ENCODE measurements at places on chromosomes 3 and 15. TPM values are rescaled to one million over a fixed set of nuclear protein-coding genes. Genes with fewer than 3 reads are reported as not detected.

The ITPKA gene
- 1.0 TPM for total RNA-seq

GRCh38 chr3:13123013-13123654, 49.9 kb upstream of the IQSEC1 start:
- no peak for DNase-seq

- DNase-seq = no peak
These were observed 710 bp downstream of the ABHD10 start for GRCh38 chr3:111979434-111980038.

The MCF2L2 gene
- 1.1 TPM for total RNA-seq

GRCh38 chr15:43118286-43118685, 12.4 kb upstream of the UBR1 start:
- DNase-seq = no peak

- no peak for DNase-seq
These were observed 24.7 kb downstream of the MAP3K13 start for GRCh38 chr3:185387646-185388045.

DNA sequence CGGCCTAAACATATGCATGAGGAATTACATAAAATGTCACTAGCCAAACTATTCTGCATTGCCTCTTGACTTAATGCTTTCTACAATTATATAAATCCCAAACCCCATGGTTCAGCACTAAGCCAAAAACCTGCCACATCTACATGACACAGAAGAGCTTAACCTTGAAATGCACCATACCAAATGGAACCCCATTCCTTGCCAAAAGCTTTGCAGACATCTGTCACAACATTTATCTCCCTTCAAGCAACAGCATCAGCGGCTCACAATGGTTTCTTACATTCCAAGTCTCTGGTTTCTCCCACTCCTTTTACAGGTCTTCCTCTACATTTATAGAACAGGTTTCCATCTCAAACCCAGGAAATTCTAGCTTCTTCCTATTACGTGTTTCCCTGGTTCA, 58.4 kb upstream of the GYG1 start:
- no peak for DNase-seq

The CILP gene
- total RNA-seq = 24.0 TPM

The GOLGA6A gene
- not detected for total RNA-seq

All from cardiac septum (tissue), 1 donor.